ENCODE measurements at places on chromosomes 12 and 14.

DNA sequence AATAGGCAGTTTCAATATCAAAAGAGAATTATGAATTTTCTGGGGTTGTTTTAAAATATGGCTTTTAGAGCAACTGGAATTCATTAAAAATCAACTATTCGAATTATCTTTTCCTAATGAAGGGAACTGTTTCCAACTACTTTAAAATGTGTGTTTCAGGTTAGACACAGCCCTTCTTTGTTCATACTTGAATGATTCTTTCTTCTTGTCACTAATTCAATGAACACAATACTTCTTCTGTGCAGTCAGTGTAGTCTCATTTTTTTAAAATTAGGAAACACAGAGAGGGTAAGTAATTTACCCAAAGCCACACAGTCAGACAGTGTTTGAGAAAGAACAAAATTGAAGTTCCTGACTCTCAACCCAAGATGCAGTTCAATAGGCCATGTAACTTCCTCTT is 414.0 kb downstream of the CCDC91 start:
- DNase-seq: no peak

DNA sequence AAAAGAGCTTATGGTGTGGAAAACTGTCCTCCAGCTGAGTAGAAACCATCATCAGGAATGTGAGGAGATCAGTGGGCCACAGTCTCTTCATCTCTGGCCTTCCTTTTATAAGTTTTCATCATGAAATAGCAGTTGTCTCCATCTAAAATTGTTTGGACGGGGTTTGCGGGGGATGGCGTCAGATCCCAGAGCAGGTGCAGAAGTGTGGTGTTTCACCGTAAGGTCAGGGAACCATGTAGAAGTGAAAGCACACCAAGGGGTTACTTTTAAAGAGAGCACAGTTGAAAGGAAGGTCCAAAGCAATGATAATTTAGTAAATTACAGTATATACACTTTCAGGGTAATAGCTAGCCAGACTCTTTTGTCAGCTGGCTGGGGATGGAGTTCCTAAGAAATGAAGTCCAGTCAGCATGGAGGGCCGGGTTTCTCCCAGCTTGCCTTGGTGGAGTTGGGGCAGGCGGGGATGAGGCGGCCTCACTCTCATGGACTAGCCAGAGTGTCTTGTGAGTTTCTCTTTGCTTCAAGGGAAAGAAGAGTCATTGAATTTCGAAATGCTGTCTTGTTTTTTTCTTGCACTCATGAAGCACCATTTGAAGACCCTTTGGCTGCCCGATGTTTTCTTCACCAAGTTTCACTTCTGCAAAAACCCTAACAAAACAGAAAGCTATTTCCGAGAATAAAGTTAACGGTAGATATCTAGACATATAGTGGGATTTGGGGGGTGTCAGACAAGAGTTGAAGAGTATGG is 100.6 kb downstream of the ETV6 start:
- DNase-seq: no peak

DNA sequence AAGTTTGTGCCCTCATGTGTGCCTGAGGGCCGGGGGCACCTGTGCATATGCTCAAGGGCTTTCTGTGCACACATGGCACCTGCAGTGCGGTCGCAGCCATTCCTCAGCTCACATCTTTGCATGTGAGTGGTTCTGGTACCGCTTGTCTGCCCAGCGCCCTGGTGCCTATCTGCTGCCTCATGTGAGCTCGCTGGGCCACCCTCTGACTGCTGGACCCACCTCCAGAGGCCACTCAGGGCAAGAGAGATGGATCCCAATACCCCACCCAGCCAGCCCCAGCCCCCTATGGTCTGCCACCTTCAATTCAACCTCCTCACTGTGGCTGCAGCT is 5.4 kb upstream of the AMN start:
- DNase-seq: no peak

DNA sequence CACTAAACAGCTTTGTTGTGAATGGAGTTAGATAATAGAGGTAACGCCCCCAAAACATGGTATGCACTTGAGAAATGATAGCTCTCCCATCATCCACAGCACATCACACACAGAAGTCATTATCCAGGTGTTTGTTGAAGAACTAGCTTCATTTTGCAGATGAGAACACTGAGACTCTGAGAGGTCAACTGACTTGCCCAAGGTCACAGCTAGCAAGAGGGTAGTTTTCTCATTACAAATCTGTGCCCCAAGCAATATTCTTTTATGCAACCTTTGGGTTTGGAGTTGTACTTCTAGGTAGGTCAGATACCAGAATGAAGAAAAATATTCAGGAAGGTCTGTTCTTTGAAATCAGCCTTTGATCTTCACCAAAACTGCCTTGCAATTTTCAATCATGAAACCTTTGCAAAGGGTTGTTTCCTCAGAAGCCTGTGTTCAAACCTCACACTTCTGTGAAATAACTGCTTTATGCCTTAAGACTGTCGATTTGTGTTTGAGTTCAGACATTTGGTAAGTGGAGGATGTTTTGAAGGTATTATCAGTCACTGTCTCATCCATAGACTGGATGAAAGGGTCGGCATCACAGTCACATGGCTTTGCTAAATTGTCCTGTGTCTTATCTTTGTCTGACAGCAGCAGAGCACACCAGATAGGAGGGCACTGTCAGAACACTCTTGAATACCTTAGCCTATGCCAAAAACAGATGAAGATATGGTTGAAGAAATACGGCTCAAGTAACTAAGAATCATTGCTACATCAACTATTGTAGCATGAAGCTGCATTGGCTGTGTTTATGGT is 233.2 kb upstream of the BTG1 start:
- DNase-seq: no peak

Measured in stimulated activated CD8-positive, alpha-beta memory T cell treated with anti-CD3 and anti-CD28 coated beads, Interleukin-4, amount 100 ng/mL, for 1 hour (primary cell).